ENCODE measurements at places on chromosomes 7 and 10. TPM values are rescaled to one million over a fixed set of nuclear protein-coding genes. Genes with fewer than 3 reads are reported as not detected.

The TMEM196 gene
- 0.30 TPM for total RNA-seq

The OR6V1 gene
- total RNA-seq: not detected

The SLC13A1 gene
- not detected for total RNA-seq

The AKR1C8 gene
- total RNA-seq: 0.30 TPM

The ZNF804B gene
- not detected for total RNA-seq

The GNAT3 gene
- not detected for total RNA-seq

The NPC1L1 gene
- total RNA-seq: 0.39 TPM

The XRCC2 gene
- total RNA-seq: 0.57 TPM

The PAX4 gene
- total RNA-seq: not detected

The FAM25G gene
- not detected for total RNA-seq

The GPR146 gene
- 44.2 TPM for total RNA-seq

The CDHR3 gene
- 5.1 TPM for total RNA-seq

The MMD2 gene
- total RNA-seq: not detected

The ZNHIT1 gene
- total RNA-seq: 54.4 TPM

The SMO gene
- 17.6 TPM for total RNA-seq

DNA sequence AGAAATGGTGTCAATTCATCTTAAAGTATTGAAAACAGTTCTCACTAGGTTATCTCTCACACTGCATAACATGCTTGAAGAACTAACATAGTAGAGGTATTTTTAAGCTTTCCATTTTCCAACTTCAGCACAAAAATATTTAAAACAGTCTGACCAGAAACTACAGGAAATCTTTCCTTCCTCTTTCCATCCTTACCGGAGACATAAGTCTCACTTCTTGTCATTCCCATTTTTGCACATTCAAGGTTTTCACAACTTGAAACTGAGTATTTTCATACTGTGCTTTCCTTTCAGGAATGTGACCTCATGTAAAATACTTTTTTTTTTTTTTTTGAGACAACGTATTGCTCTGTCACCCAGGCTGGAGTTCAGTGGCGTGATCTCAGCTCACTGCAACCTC is 45.2 kb downstream of the ARHGAP12 start:
- DNase-seq: no peak

- no peak for DNase-seq
These were observed 21.9 kb upstream of the NEUROD6 start for GRCh38 chr7:31362401-31362800.

DNA sequence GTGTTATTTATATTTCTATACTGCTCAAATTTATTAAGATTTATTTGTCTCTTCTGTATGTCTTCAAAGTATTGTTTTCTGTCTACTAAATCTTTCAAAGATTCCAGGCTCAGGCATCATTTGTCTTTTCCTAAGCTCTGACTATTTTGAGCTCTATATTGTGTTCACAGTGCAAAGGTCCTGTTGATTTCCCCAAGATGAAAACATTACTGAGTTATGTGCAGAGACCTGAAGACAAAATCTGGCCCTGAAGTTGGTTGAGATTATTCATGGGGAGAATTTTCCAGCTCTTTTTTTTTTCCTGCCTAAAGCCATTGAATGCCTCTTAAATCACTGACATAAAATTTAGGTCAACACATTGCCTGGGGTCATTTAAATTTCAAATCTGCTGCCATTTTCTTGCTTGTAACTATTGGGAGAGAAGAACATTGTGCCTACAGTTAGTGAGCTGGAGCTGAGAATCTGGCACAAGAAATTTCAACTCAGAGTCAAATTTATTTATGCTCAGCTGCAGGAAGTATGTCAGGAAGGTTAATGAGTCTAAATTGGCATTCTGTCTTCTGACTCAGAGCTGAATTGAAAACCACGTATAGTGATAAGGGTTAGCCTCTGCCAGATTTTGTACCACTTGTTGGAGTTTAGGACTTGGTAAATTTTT is 31.6 kb downstream of the CSTF2T start:
- no peak for DNase-seq

DNA sequence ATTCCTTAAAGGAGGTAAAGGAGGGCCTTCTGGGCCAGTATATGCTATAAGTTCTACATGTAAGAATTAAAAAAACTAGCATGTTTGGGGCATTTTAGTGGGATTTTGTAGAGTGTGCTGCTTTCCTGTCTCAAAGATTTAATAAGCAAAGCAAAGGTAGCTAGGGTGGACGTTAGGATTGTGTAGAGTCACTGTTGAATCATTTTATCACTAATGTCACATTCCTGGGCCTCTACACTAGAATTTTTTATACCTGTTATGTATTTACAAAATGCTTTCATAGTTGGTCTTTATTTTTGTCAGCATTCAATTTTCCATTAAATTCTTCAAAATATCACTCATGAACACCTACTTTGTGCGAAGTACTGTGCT is 139.4 kb upstream of the PHYHIPL start:
- no peak for DNase-seq

GRCh38 chr7:151310578-151310977 is 31.0 kb upstream of the NUB1 start:
- no peak for DNase-seq

DNA sequence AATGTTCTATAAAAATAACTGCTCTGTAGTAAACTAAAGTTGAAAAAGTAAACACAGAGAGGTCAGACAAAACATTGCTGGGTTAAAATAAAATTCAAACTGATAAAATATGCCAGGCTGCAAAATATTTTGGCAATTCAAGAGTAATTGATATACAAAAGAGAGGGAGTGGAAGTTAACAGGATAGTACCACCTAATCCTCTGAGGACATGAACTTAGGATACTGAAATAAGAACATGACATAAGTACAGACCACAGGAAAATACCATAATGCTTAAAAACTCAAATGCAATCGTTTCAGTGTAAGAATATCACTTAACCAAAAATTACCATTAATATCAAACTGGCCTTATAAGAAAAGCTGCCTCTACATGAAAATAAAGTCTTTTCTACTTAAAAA is 37.6 kb upstream of the GPR22 start:
- DNase-seq: no peak

DNA sequence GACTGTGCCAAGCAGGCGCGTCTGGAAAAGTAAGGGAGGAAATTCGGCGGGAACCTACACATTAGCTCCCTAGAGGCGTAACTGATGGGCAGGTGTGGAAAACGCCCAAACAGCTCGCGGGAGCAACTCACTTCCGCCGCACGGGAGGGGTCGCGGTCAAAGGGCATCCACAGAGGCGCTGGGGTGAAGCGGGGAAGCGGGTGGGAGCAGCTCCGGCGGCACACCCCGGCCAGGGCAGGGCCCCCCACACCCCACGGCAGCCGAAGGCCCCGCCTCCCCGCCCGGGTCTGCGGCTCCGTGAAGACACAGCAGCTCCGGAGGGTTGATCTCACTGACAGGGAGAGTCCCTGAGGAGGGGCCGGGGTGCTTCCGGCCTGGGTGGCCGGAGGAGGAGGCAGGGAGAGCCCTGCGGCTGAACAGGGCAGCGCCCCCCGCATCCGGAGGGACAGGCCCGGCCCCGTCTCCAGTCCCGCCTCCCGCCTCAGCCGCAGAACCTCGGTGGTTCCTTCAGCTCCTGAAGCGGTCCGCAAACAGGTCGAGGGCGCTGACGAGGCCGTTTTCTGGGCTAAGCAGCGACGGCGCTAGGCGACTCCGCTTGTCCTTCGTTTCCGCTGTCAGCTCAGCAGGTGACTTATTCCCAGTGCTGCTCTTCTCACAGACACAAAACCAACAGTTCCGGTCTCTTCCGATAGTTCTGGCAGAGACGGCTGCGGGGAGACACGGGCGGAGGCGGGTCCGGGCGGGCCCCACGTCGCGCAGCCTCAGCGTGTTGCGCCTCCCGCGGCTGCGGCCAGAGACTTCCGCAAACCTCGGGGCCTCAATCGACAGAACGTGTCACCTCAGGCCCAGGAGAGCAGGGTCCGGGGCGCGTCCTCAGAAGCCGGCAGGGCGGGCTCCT is 276.1 kb downstream of the DNAJB6 start:
- DNase-seq: peak; percentile 85

GRCh38 chr7:1938788-1939433 is 268.8 kb downstream of the ELFN1 start:
- peak; percentile 44 for DNase-seq

- DNase-seq: peak; percentile 79
These were observed 23.6 kb upstream of the SEMA3C start for GRCh38 chr7:80942261-80943041.

GRCh38 chr7:135886345-135887132 is 90.6 kb downstream of the MTPN start:
- DNase-seq: no peak

GRCh38 chr7:133061357-133061756 is 20.5 kb downstream of the CHCHD3 start:
- DNase-seq: no peak

GRCh38 chr10:125151170-125151552 is 9.2 kb downstream of the CTBP2 start:
- no peak for DNase-seq

- no peak for DNase-seq
These were observed 58.6 kb upstream of the EBF3 start for GRCh38 chr10:130022511-130023299.

GRCh38 chr7:26912338-26912737 is 47.9 kb upstream of the SKAP2 start:
- no peak for DNase-seq

DNA sequence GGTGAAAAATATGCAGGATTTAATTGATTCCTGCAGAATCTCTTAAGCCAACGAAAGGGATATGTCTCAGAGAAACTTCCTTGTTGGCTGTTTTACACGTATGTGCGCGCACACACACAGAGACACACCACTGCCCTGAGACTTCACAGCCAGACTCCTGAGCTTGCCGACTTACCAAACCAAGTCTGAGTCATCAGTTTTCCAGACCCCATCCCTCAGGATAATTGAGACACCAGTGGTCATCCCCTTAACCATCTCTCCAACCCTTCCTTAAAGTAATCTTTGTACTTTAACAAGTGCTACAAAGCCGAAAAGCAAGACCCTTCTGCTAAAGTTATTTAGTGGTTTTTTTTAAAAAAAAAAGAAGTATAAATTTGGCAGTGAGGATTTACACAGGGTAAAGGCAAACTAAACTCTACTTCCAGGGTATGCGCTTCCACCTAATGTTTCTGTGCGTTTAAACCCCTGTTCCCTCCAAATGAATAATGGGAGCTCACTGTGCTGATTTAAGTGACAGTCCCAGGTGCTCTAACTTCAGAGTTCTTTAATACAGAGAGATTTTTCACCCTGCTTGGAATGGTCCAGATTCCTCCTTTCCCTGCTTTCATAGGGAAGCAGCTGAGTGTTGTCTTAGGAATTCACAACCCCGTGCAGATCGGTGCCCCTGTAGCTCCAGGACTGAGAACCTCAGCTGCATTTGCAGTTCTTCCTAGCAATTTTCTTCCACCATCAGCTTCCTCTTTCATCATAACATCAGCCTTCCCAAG is 198.5 kb downstream of the INHBA start:
- DNase-seq: no peak

GRCh38 chr7:75993689-75994387 is 557 bp downstream of the TMEM120A start:
- peak; percentile 94 for DNase-seq

DNA sequence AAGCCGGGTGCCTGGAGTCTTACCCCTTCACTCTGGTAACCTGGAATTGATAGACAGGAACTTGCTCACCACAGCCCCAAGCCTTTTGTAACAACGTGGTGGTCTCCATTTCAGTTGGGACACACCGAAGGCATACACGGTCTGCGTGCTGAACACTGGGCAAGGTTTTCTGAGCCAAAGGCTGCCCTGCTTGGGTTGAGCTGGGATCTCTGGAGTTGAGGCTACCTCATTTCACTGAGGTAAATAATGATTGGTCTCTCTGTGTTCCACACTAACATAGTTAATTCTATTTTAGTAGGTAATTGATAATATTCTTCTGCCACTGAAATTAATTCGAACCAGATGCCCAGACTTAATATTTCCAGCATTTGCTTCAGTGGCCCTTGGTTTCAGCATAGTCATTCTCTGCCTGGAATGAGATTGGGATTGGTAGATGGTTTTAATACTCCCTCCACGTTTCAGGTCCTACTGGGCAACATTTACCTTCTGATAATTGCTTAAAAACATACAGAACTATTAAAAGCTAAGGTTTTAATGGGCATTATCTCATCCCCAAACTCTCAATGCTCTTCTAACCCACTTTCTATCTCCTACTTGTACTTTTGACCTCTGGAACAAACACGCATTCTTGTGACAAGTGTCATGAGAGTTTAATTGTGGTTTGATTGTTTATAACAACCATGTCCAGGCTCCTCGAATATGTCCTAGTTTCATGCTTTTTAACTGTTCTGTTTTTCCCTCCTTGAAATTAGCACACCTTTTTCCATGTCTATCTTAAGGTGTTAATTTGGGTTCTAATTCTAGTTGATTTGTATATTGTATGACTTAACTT is 202.3 kb upstream of the KLF6 start:
- DNase-seq: no peak

GRCh38 chr10:68586606-68587305 is 26.6 kb downstream of the TET1 start:
- DNase-seq: no peak

DNA sequence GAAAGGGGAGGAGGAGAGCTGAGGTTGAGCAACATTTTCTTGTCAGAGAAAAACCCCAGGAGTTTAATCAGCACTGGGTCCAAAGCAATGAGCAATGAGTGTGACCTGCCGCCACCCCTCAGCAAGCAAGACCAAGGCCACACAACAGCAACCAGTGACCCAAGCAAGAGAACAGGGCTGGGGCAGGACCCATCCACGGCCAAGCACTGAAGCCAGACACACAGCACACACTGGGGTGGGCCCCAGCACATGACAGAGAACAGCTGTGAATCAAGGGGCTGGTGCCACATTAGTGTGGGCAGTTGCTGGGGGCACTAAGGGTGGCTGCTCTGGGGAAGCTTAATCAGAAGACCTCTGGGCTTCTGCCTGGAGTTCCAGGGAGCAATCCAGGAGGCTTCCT is 16.2 kb downstream of the TMEM72 start:
- DNase-seq: no peak

GRCh38 chr7:129094501-129094900 is 39.6 kb upstream of the TNPO3 start:
- DNase-seq: no peak

DNA sequence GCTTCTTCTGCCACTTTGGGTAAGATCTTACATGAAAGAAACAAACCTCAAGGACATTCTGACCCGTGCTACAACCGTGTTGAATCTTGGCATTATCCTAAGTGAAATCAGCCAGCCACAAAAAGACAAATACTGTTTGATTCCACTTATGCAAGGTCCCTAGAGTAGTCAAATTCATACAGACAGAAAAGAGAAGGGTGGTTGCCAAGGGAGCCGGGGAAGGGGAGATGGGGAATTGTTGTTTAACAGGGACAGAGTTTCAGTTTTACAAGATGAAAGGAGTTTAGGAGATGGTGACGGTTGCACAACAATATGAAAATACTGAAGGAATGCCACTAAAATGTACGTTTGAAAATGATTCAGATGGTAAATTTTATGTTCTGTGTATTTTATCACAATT is 12.2 kb upstream of the CLEC2L start:
- DNase-seq: no peak

- DNase-seq: no peak
These were observed 13.9 kb downstream of the TUBAL3 start for GRCh38 chr10:5390607-5391205.

All from aorta (tissue), 5 donors.